NCI-H526 (cell line): ENCODE measurements at places on chromosomes 2 and 18.
A peak's percentile ranks its signal among the peaks of the same experiment; 100 is the strongest.

GRCh38 chr2:20371323-20372025 is 20.8 kb upstream of the PUM2 start:
- no peak for DNase-seq

DNA sequence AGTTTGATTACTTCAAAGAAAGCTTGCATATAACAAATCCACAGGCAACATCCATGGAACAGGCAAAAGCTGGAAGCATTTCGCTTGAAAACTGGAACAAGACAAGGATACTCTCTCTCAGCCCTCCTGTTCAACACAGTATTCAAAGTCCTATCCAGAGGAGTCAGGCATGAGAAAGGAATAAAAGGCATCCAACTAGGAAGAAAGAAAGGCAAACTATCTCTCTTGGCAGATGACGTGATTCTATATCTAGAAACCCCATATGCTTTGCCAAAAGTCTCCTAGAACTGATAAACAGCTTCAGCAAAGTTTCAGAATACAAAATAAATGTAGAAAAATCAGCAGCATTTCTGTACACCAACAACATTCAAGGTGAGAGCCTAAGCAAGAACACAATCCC is 34.1 kb upstream of the MC4R start:
- DNase-seq = no peak

DNA sequence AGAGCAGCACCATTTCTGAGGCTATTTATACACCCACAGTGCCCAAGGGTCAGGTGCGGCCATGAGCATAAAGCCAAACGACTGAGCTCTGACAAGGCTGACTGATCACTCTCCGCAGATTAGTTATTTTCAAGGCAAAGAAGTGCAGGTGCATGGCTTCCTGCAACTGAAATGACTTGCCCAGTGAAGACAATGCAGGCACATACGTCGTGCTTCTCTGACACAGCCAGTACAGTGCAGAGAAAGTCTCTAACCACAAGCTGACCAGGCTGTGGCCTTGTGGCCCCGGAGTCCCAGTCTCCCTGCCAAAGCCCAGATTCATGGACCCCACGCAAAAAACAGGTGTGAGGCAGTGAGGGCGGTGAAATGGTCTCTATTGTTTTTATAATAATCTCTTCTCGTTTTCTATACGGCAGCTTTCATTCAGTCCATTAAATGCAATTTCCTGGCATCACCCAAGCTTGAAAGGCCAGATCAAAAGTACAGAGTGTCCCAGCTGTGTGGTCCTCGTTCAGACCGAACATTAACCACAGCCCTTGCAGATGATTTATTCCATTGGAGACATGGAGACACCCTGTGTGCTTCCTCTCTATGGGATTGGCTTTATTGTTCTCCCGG is 447.0 kb upstream of the ID2 start:
- peak; percentile 35 for DNase-seq

GRCh38 chr2:100653449-100654035 is 90.7 kb downstream of the PDCL3 start:
- DNase-seq = no peak

- no peak for DNase-seq
These were observed 23.6 kb upstream of the GLS start for GRCh38 chr2:190856985-190857384.

DNA sequence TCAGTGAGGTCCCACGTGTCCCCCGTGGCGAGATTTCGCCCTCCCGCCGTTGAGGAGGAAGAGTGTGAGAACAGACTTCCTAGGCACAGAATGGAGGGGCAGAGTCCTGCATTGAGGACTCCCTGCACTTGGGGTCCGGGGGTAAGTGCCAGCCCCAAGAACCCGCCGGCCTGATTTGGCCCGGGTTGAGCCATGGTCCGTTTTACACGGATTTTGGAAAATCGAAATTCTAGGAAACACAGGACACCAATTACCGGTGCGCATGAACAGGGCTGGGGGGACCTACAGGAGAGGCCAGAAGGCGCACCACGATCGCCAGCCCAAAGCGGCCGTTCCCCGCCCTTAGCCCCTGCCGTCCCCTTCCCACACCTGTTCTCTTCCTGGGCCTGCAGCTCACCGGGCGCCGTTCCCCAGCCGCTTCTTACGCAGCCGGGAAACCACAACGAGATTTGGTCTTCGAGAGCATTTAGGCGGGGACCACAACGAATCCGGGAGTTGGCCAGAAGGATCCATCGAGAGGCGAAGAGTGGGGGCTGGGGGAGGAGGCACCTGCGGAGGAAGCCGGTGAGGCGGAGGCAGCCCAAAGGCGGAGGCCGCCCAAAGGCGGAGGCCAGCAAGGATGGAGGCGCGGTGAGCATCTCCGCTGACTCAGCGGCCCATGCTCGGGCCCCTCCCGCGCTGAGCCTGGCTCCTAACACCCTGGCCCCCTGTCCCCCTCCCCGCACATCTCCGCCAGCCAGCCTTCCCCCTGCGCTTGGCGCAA is 464 bp upstream of the TLX2 start:
- no peak for DNase-seq

DNA sequence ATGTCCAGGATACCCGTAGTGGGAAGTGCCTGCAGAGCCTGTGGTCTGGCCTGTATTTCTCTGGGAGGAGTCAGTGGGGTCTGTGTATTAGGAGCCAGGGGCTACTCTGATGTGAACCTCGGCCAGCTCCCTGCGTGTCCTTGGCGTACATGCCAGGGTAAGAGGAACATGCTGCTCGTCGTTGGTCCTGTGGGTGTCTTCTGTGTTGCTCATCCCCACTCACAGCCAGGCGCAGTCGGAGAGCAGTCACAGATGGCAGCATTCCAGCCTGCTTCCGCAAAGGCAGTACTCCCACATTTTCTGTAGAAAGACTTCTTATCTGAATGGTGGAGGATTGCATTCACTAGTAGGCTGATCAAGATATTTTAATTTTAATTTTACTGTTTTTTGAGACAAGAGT is 84.9 kb downstream of the DGKD start:
- no peak for DNase-seq

DNA sequence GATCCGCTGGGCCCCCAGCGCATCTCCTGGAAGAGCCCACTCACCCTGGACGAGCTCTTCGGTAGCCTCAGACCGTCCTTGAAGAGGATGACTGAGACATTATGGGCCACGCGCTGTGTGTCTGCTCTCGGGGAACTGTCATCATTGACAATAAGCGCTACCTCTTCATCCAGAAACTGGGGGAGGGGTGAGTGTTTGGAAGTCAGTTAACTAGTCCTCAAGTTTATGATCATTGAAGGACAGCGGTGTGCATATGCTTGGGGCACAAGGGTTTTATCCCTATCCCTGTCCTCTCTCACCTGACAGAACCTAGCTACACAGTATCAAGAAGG is 586 bp downstream of the STK16 start:
- DNase-seq = no peak

DNA sequence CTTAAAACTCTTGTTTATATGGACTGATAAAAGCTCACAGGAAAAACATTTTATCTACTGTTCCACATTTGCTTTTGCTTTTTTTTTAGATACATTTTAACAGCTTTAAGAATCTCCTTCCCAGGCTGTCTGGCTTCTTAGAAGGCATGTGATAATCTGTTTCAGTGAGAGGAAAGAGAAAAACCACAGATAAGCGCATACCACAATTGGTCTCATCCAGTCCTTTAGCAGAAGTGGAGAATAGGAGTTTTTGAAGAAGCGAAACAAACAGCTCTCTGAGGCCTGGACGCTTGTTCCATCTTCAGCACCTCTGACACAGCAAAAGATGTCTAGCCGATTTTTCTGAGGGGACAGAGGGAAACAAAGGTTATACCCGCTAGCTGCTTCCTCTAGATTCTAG is 37.6 kb downstream of the RMC1 start:
- DNase-seq = no peak

GRCh38 chr2:144405982-144406788 is 113.7 kb downstream of the ZEB2 start:
- no peak for DNase-seq

DNA sequence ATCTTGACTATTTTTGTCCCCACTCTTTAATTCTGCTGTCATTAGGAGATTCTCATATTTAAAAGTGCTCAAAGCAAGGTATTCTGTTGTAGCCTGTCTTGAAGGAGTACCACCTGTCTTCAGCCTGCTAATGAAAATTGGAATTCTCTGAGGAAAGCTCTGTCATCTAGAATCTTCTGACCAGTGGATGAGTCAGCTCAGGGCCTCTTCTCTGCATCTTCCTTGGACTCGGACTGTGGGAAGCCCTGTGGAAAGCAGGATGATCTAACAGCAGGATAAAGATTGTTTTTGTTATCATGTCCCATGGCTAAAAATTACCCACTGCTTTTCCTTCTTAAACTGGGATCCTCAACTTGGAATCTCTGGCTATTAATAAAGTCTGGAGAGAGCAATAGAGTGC is 18.7 kb upstream of the TMEM200C start:
- no peak for DNase-seq

- DNase-seq = no peak
These were observed 893.1 kb upstream of the CELF4 start for GRCh38 chr18:38458698-38459097.

GRCh38 chr18:42480441-42480840 is 525.4 kb downstream of the PIK3C3 start:
- DNase-seq = no peak

GRCh38 chr2:12284037-12284436 is 432.7 kb upstream of the TRIB2 start:
- DNase-seq = no peak

DNA sequence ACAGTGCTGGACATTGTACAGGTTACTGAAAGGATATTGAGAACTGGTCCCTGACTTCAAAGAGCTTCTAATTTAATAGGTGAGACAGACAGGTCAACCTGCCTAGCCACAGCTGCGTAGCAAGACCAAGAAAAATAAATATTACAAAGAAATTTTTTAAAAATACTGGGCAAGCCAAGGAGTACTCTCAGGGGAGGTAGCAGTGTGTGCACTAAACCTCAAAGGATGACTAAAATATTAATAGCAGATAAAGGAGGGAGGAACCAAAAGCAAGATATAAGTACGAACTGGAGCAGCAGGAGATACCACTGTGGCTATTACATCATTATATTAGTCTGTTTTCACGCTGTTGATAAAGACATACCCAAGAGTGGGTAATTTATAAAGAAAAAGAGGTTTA is 14.9 kb downstream of the SCG2 start:
- DNase-seq = no peak

DNA sequence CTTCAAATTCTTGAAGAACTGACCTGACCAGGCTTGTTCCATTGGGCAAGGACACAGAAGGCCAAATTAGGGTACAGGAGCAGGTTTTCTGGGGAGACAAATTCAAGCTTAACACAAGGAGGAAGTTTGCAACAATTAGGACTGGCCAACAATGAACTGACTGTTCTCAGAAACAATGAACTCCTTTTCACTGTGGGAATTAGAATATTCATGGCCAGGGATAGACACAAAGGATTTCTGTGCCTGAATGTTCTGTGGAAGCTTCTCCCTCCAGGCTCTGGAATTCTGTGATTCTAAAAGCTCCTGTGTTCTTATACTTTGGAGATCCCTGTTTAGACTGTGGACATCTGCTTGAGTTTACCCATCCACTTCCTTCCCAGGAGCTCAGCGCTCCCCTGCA is 15.2 kb downstream of the SMYD1 start:
- DNase-seq = peak; percentile 64

DNA sequence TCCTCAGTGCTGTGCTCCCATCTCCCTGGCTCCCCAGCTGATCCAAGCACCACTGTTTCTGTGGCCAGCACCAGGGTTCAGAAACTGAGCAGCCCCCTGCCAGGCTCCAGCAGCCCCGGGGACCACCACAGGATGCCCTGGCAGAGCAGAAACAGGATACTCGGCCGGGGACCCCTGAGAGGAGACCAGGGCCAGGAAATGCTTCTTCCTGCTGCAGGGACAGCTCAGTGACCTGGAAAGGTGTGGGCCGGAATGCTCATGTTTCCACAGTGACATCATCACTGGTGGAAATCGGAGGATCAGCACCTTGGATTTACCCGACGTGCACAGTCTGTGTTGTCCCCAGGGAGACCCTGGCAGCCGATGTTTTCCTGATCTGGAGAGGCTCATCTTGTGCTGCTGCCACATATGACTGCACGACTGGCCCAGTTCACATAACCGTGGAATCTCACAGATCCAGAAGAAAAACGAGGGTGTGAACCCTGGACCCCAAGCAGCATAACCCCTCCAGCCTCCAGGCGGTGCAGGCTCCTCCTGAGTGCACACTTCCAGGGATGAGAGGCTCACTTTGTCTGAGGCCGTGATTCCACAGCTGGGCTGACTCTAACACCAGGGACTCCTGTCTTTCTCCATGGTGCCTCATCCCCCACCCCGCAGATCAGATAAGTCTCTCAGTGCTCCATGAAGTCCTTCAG is 58.0 kb downstream of the DDX1 start:
- DNase-seq = no peak

DNA sequence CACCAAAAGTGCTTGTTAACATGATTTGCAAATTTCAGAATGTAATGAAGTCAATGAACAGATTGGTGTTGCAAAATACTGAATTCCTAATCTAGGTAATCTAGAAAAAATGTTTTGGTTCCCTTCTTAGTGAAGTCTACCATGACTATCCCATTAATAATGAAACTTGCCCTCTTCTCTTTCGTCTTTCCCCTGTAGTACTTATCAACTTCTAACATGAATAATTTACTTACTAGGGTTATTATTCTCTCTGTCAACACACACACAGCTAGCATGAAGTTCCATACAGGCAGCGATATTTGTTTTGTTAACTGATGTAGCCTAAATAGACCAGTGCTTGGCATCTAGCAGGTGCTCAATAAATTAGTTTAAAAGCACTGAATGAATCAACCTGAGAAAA is 160.2 kb downstream of the NCK2 start:
- no peak for DNase-seq

GRCh38 chr2:40220177-40220925 is 231.5 kb downstream of the SLC8A1 start:
- DNase-seq = no peak

GRCh38 chr18:37668971-37669747 is 103.6 kb upstream of the CELF4 start:
- DNase-seq = no peak
